ENCODE measurements at places on chromosomes 2 and 18.

DNA sequence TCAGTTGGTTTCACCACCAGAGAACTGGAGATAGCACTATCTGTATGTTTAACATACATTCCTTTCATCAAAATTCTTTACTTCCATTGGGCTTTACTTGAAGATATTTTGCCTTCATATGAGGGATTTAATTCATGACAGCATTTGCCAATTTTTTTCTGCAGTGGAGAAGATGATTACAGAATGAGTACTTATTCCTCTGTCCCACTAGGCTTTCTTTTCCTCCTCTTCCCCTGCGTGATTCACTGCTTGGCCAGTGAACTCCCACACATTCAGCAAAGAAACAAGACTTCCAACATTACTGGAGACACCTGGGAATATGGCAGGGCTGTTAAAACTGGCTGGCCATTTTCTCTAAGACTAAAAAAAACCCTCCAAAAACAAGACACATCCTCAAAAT lies 425.8 kb upstream of the KCNH7 start:
- no peak for DNase-seq

GRCh38 chr2:79179036-79179435 lies 19.5 kb upstream of the REG3A start:
- DNase-seq = no peak

DNA sequence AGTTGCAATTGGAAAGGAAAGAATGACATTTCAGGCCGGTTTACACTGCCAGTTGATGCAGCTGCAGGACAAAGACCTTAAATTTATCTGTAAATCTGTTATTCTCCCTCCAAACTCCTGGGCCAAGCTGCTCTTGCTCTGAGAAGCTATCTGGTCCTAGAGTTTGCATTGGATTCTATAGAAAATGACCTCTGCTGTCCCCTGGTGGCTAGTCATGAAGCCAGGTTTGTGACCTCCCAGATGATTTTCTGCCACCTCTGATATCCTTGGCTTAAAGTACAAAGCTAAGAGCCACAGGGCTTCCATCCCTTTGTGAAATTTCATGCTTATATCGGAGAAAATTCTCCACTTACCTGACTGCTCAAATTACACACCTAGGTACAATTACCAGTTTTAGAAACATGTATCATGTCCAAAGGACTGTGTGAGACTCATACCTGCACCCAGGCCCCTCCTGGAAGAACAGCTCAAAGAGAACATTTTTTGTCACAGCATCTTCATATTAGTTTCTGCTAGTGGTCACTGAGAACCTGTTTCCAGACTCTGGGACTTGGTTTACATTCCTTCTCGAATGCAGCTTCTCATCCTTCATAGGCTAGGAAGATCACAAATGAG lies 28.9 kb upstream of the IER3IP1 start:
- DNase-seq = peak; percentile 62

DNA sequence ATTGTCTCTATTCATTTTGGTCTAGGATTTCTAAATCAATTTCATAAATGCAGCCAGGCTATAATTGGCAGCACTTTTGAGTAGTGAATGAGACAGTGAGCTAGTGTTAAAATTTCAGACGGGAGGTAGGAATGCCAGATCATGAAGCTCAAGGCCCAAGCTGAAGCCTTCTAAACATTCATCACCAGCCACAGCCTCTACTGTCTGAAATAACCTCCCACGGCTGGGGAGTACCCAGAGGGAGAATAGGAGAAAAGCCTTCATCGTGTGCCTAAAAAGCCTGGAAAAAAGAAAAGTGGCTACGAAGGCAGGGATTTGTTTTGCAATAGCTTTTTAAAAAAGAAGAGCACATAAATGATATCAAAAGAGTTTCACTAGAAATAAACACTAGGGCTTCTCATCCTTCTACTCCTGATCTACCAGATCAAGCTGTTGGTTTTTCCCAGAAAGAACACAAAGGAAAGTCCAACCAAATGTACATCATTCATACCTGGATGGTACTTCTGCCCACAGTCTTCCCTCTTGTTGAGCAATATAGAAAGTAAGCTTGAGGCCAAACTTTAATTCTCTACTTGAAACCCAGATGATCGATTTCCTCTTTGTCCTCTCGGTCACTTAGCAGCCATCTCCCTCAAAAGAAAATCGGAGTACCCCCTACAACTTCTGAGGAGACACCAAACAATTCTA lies 48.1 kb upstream of the SLC39A10 start:
- no peak for DNase-seq

DNA sequence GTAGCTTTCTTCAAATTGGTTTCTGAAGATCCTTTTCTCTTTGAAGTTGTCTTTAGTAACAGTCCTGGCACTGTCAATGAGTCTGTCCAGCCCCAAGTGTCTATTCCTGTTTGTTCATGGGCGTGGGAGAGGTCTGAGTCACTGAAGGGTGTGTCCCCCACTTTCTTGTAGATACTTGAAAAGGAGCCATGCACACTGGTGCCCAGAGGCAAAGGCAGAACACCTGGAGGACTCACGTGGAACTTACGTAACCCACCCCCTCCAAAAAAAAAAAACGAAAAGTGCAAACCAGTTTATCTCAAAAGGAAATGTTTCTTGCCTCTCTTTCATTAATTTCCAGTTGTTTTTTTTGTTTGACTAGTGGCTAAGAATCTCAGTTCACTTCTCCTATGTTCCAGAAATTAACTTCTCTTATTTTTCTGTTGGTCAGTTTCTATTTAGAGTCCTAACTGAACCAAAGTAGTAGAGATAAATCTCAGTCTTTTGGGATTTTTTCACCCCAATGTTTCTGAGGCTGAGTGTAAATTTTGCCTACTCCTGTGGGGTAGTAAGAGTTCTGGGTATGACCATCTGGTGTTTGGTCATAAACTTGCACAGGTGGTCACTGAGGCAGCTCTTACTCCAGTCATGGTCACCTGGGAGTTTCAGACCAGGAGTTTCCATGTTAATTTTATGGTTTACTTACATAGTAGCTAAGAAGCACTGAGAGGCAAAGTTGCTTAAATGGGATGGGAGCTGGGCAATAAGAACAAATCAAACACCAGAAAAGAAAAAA lies 54.9 kb downstream of the DSC3 start:
- no peak for DNase-seq
